T-helper 2 cell (primary cell): ENCODE measurements at places on chromosomes 4 and X.

- no peak for DNase-seq
Measured at GRCh38 chr4:51907006-51907669, 64.2 kb downstream of the DCUN1D4 start.

GRCh38 chr4:5787311-5787710 is 76.3 kb downstream of the EVC start:
- no peak for DNase-seq

DNA sequence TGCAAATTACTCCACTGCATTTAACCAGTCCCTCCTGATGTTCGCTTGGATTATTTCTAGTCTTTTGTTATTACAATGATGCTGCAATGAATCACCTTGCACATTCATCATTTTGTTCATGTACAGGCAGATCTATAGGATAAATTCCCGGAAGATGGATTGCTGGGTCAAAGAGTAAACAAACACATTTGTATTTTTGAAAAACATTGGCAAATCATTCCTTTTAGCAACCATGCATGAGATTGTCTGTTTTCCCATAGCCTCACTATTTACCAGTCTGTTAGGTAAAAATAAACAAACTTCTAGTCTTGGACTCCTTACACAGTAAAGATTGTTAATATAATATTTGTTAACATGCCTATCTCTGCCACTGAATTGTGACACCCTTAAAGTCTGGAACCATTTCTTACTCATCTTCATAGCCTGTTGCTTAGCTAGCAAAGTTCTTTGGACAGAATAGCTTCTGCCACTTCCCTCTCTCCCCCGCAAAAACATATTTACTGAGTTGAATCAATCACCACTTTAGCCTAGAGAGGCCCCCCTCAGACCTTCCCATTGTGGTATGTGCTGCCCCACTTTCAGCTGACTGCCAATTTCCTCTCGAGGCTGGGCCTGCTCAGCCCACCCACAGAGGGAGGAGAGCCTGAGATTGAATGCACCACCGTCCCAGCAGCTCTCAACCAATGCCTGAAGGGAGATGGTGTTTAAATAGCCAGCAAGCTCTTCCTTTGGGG is 108.4 kb upstream of the ATXN3L start:
- no peak for DNase-seq

GRCh38 chrX:30533266-30533665 is 44.3 kb downstream of the TASL start:
- no peak for DNase-seq

- DNase-seq = no peak
Measured at GRCh38 chr4:63528256-63528991, 880.8 kb downstream of the TECRL start.

DNA sequence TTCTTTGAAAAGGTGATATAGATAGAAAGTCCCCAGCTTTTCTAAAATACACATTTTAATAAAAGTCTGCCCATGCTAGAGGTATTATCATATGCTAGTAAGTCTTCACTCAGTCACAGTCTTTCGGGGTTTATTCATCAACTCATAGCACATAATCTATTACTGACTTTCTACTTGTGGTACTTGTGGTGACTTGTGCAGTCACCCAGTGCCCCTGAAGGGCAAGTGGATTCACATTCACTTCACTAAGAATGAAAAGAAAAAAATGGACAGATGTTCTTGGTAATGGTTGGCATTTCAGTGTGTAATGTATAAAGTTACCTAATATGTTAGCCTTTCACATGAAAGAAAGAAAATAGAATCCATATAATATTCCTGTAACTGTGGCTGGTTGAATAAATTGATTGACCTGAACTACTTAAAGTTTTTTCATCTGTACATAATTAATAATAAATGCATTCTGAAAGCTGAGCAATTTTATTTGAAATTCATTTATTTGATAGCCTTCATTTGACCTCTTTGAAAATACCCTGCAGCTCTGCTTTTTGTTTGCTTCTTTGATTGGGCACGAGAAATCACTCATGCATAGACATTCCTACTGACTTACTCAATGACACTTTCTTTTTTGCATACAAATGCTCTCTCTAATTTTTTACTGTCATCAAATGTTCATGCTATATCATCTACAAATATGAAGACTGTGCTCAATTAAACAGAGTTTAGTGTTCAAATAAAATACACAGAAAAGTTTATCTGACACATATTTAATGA is 39.5 kb upstream of the ZNF330 start:
- no peak for DNase-seq
